H7 (cell line): ENCODE measurements at places on chromosomes 13 and 19. TPM values are rescaled to one million over a fixed set of nuclear protein-coding genes. Genes with fewer than 3 reads are reported as not detected.

ADAMTS10 gene
- 23.2 and 32.9 TPM in 2 replicates for total RNA-seq

CEACAM8 gene
- not detected in 2 replicates for total RNA-seq

ZNF737 gene
- total RNA-seq: not detected in 2 replicates

DNA sequence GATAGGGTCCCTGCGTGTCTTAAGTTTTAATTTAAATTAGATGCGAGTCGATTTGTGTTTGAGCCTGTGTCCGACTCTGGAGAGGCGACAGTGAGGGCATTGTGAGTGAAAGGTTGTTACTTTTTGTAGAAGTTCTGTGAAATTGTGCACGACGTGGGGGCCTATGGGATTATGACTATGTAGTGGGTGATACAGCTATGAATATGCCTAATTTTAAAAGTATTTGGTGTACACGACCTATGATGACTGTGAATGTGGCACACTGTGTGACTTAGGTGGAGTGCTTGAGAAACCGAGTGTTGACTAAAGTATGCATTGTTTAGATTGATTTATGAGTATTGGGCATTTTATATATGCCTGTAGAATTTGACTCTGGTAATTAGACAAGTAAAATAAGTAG, 646 bp downstream of the ZNF567 start:
- DNase-seq: no peak

DNA sequence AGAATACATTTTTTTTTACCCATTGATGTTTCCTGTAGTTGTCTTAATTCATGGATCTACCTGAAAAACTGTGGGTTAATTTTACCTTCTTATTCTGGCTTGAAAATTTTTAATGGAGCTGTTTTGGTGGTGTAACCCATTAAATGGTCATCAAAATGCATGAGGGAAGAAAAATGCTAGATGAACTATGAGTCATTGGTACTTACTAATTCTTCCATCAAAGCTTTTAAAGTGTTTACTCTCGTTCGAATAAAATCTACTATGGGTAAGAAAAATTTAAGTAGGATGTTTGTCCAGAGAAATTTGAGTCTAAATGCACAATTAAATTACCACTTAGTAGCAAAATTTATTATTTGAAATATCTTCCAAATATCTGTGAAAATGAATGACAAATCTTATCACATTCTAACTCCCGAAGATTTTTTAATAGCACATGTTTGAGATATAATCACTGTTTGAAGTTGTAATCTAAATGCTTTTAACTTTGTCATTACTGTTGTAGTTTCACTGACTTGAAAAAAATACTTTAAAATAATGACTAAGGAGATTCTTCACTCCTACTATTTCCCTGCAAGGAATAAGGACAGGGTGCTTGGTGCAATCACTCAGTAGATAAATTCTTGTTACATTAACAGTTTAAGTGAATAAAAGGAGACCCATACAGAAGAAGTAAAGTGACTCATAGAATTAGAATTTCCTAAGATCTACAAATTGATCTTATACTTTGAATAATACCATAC, 437.7 kb downstream of the IRS2 start:
- DNase-seq: no peak

DNA sequence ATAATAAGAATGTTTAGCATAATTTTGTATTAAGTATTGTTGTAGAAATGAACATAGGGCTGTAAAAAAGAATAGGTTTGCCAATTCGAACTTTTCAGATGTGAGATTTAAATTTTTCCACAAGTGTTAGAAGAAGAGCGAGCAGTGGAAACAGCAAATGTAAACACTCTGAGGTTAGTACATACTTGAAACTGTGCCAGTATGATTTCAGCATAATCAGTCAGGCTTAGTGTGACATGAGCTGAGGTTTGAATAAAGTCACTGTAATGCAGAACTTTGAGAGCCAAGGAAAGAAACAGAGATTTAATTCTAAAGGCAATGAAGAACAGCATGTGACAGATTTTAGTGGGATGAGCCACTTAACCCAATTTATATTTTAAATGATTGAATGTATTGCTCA, 2166.4 kb downstream of the PCDH9 start:
- no peak for DNase-seq

DNA sequence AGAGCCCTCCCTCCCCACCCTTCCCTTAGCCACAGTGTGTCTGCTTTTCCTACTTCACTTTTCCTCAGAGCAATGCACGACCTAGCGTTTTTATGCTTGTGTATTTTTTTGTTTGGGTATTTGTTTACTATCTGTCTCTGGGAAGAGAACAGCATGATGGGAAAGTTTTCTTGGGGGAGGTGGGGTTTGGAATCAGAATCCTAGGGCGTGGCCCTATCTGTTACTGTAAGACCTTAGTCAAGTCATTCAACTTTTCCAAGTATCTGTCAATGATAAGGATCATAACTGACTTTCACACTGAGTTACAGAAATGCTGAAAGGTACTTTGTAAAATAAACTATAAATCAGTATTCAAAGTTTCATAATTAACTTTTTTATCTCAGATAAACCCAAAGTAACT, 146.3 kb upstream of the WASF3 start:
- DNase-seq: no peak

- no peak for DNase-seq
These were observed 86.7 kb upstream of the TNFSF11 start for GRCh38 chr13:42487221-42487620.

DNA sequence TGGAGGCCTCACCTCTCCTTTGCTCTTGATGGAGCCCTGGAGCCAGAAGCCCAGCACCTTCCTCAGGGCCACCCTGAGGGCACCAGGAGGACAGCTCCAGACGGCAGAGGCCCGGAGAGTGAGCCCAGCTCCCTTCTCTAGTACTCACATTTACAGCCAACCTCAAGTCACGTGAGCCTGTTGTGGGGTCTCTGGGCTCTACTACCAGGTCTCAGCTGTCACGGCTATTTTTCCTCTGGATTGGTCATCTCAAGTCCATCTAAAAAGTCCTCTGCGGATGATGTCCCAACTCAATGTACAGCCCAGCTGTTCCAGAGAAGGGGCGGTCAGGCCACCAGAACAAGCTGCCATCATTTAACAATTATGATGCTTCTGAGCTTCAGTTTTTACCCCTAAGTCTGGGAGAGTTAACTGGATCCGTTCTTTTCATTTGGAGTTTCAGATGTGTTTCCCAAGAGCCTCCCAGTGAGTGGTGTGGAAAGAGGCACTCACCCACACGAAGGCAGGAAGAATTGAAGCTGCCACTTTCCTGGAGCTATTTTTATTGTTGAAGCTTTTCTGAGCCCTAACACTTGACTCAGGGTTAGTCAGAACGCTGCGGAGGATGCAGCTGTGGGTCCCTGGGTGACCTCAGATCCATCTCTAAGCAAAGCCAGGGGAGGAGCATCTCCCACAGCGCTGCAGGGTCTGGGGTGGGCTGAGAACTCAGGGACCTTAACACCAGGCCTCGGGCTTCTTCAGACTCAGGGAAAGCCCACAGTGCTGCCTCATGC, 143.5 kb upstream of the UBL3 start:
- no peak for DNase-seq

- no peak for DNase-seq
These were observed 27.0 kb upstream of the ZNF726 start for GRCh38 chr19:23887642-23888041.
